Activated CD4-positive, alpha-beta T cell treated with anti-CD3 and anti-CD28 coated beads, Interleukin-2, amount 50 U/mL, for 16 hours (primary cell): ENCODE measurements at places on chromosomes 1 and 21.

DNA sequence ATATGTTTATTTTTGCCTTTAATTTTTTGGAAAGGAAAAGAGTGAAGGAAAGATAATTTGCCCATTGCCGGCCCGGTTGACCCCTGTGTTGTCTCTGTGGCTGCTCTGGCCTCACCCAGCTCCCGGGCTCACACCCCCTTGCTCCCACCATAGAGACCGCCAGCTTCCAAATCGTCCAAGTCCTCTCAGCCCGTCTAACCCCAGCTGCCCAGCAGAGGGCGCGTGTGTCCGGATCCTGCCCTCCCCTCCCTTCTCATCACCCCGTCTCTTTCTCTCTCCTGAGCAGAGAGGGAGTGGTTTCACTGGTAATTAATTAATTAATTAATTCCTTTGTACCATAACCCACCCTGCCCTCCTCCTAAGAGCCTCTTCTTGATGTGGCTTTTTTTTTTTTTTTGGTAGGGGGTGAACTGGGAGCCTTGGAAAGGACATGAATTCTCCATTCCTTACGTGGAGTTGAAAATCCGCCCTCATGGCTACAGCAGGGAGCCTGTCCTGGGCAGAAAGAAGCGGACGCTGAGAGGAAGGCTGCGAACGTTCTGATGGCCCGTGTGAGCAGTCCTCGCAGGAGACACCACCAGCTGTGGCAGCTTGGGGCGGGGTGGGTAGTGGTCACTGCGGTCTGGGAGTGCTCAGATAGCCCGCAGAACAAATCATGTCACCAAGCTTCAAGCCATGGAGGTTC lies 45.9 kb downstream of the KIAA0040 start:
- peak; percentile 69 for DNase-seq

DNA sequence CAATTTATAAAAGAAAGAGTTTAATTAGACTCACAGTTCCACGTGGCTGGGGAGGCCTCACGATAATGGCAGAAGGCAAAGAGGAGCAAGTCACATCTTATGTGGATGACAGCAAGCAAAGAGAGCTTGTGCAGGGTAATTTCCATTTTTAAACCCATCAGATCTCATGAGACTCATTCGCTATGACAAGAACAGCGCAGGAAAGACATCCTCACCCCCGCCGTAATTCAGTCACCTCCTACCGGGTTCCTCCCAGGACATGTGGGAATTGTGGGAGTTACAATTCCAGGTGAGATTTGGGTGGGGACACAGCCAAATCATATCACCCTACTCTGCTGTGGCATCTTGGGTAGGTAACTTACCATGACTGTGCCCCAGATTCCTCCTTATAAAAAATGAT lies 79.8 kb downstream of the AK5 start:
- DNase-seq = no peak

GRCh38 chr1:21024918-21025317 lies 151.8 kb downstream of the EIF4G3 start:
- DNase-seq = no peak

- no peak for DNase-seq
These were observed 48.8 kb upstream of the WASF2 start for GRCh38 chr1:27538793-27539192.

GRCh38 chr1:41428738-41429640 lies 55.5 kb downstream of the EDN2 start:
- no peak for DNase-seq

GRCh38 chr1:66261364-66261763 lies 272.6 kb upstream of the SGIP1 start:
- DNase-seq = no peak

DNA sequence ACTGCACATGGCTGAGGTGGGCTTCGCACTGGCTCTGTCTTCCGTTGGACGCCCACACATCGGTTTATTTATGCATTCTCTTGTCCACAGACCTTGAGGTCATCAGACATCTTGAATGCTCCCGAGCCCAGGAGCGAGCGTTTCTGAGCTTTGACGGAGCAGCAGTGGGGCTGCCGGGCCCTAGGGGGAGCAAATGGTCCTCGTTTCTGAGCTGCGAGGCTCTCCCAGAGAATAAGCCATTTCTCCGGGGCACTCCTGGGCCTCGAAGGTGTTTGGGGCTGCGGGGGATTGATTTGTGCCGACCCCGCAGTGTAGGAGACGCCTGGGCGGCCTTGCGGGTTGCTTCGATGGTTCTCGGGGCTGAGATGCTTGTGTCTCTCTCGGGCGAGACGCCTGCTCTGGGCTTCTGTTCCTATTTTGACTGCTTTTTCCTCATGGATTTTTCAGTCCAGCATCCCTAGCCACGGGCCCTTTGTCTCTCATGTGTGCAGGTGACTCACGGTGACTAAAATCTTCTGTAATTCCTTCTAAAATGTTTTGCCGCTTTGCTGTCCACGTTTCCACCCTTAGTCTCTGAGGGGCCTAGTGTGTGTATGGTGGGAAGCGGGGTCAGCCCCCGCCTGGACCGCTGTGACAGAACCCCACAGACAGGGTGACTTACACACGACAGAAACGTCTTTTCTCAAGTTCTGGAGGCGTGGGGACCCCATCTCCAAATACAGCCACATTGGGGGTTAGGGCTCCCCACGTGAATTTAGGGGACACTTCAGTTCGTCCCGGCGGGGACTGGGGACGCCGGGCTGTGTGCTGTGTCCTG lies 62.1 kb downstream of the FAAP20 start:
- DNase-seq = no peak

- no peak for DNase-seq
These were observed 484.3 kb downstream of the CAMTA1 start for GRCh38 chr1:7269525-7269924.

DNA sequence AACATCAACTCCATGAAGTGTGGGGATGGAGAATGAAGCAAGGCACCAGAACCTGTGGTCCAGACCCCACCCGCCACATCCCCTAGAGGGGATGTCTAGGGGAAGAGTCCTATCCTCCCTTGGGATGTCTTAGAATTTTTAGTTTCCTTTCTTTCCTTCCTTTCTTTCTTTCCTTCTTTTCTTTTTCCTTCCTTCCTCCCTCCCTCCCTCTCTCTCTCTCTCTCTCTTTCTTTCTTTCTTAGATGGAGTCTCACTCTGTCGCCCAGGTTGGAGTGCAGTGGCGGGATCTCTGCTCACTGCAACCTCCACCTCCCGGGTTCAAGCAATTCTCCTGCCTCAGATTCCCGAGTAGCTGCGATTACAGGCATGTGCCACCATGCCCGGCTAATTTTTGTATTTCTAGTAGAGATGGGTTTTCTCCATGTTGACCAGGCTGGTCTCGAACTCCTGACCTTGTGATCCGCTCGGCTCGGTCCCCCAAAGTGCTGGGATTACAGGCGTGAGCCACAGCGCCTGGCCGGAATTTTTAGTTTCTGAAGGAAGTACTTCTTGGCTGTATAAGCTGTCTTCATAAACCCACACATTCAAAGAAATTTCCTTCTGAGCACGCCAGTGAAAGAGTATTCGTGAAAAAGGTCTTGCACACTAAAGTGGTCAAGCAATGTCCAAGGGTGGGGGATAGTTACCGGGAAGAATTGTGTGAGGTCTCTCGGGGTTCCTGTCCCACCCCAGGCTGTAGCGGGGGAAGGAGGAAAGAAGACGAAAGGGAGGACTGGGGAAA lies 20.8 kb upstream of the LEFTY2 start:
- no peak for DNase-seq

- DNase-seq = no peak
These were observed 22.4 kb upstream of the ABCD3 start for GRCh38 chr1:94395748-94396309.

- DNase-seq = no peak
These were observed 39.9 kb upstream of the BACH1 start for GRCh38 chr21:29258626-29259338.

DNA sequence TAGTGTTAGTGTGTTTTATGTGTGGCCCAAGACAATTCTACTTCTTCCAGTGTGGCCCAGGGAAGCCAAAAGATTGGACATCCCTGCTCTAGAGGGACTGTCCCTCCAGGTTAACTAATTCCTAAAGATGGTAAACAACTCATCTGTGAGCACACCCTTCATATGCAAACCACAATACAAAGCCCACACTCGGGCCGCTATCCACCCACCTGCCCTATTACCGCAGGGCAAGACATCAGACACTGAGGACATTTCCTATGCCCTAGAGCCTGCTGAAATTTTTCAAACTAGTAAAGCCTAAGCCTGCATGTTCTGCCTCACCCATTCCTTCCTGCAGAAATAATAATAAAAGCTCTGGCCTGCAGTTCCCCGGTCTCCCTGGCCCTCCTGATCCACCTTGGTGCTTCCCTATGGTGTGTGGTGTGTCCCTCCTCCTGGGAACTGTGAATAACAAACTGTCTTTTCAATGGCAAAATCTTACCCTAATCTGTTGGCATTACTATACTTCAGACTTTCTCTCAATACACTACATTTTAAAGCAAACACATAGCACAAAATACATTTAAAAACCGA lies 39.3 kb upstream of the NTPCR start:
- DNase-seq = no peak

GRCh38 chr1:153805886-153806719 lies 30.9 kb downstream of the SLC27A3 start:
- no peak for DNase-seq

DNA sequence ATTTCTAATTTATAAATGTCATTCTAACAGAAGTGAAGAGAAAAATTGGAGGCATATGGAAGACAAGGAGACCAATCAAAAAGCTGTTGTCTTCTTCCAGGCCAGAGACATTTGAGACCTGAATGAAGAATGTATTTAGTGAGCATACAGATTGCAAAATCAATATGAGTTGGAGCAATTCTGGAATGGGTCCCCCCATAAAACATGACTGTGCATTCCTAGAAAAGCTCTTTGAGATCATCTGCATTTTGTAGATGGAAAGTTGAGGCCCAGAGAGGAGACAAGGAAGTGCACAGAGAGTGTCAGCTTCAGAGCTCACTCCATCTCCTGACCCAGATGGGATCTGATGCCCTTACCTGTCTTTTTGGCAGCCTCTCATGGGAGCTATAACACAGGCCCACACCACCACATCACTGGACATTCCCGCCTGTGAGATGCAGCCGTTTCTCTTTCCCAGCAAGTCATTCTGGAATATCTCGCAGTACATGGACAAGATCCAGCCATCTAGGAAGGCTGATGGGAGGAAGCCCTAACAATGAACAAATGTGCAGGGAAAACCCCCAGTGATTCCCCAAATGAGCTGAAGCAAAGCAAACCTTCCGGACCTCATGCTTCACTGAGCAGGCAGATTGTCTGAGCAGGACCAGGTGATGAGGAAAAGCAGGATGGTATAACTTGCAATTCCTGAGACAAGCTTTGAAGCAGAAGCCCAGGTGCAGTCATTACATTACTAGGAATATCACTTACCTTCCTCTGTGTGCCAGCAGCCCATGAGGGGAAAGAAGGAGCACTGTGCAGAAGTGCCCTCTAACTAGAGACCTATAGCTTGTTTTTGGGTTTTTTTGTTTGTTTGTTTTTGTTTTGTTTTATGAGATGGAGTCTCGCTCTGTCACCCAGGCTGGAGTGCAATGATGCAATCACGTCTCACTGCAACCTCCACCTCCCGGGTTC lies 445.6 kb downstream of the PLPP3 start:
- no peak for DNase-seq

DNA sequence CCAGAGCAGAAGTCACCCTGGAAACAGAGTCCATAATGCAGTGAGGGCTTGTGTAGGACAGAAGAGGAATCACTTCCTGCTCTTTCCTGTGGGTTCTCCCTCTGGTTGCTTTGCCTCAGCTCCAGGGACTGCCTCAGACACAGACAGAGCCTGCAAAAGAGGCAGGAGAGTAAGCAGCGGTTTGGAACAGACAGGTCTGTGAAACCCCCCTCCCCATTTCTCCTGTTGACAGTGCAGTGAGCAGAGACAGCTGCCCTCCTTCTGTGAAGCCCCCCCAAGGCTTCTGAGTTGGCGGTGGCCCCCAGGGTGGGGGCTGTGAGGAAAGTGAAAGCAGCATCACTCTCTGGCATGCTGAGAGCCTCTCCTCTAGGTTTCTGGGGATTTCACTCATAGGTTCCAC lies 53.0 kb downstream of the MAB21L3 start:
- no peak for DNase-seq

- no peak for DNase-seq
These were observed 44.3 kb upstream of the TENT5C start for GRCh38 chr1:117561551-117561950.

DNA sequence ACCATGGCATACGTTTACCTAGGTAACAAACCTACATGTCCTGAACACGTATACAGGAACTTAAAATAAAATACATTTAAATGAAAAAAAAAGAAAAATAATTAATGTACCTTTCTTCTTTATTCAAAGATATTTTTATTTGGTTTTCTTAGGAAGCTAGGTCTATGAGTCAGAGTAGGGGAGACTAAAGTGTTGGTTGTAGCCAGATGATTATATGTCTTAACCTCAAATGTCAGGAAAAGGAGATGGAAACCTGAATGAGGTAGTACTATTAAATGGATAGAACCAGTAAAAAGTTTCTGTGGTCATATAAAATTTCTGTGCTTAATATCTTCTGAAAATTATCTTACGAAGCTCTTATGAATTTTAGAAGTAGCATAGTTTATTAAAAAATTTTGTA lies 275.8 kb downstream of the KCTD3 start:
- DNase-seq = no peak

- DNase-seq = no peak
These were observed 38.7 kb upstream of the CNTN2 start for GRCh38 chr1:205004351-205004750.

DNA sequence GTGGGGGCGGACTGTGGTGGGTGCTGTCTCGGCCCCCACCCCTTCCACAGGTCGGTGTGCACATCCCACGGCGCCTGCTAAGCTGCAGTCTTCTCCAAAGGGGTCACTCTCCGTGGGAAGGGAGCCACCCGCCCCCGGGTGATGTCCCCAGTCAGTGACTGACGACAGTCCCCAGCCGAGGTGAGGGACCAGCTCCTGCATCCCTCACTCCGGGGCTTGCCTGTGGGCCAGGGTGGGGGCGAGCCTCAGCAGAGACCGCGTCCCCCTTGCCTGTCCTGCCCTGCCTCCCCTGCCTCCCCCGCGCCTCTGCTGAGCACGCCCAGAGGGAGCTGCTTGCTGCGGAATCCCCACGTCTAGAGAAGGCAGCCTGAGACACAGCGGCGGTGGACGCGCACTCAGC lies 35.9 kb upstream of the PDE9A start:
- DNase-seq = no peak

DNA sequence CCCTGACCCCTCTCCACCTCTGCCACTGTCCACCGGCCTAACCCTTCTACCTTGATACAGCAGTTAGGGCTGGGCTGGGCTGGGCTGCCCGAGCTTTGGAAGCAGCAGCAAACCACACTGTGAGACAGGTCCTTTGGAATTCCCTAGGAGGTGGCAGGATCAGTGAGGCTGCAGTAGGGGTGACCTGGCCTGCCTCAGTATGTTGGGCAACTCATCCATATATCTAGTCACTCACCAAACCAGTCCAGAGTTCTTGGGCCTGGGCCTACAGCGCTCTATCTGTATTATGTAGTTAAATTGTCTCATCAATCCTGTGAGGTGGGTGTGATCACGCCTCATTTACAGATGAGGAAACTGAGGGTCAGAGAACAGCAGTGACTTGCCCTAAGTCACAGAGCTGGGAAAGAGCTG lies 13.3 kb upstream of the SYNC start:
- DNase-seq = no peak

DNA sequence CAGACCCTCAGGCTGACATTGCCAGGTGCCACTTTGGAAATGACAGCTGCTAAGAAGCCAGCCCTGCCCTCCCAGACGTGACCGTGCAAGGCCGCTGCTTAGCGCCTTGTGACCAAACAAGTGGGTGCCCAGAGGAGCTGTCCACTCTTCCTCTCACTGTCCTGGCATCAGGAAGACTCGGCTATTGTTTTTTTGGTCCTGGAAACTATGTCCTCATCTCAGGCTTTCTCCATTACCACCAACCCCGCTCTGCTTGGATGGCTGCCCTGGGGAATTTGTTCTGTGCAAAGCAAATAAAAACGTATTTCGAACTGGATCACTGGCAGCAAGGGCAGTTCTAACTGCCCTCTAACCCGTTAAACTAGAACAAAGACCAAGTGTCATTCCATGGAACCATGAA lies 13.7 kb upstream of the TENT5C start:
- DNase-seq = no peak
